ENCODE measurements at places on chromosomes 13 and 19.

DNA sequence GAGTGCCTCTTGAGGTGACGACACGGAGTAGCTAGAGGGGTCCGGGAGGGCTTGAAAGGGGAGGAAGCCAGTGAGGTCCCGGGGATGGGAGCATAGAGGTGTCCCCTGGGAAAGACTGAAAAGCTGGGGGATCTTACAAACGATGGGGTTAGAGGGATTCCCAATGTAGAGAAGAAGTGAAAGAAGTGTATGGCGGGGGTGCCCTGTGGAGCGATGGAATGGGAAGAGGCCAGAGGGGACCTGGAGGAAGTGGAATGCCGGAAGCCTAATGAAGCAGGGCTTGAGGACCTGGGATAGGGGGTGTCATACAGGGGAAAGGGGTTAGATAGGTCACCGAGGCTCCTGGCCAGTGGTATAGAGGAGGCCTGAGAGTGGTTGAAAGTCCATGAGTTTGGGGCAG lies 580 bp downstream of the AP2A1 start:
- DNase-seq = no peak

DNA sequence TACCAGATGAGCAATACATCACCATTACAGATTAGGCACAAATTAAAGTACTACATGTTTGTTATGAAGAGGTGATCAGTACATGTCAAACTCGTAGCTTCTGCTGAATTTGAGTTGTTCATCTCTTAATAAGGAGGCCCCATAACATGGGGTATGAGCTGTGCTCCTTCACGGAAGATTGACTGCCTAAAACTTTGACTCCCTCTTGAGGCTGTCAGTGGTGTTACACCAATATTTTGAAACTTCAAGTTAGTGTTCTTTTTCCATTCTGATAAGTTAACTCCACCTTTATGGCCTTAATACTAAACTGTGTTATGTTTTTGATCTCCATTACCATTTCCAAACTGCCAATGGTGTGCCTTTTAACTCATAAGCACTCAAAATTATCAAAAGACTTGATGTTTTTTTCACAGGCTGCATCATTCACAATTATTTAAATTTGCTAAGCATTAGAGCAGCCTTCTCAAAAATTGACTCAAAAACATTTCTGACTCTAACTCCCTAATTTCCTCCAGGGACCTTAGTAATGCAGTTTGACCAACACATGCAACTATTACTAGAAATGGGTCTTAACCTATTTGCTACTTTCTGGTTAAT lies 1591.5 kb downstream of the PCDH9 start:
- DNase-seq = no peak

- no peak for DNase-seq
These were observed 3.9 kb downstream of the MIDN start for GRCh38 chr19:1252221-1252820.

DNA sequence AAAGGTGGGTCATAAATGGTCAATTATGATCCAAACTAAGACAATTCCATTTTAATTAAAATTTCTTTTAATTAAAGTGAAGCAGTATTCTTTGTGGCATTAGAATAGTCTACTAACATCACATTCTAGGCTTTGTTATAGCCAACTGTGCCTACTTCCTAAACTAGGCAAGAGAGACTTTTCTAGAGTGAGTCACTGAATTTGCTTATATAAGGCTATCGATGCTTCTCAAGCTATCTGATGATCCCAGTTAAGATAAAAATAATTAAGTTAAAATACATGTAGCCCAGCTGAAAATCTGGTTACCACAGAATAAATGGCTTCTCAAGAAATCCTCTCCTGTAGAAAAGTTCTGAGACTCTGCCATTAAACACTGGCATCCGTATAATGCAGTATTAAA lies 12.5 kb downstream of the ANKRD10 start:
- DNase-seq = no peak

DNA sequence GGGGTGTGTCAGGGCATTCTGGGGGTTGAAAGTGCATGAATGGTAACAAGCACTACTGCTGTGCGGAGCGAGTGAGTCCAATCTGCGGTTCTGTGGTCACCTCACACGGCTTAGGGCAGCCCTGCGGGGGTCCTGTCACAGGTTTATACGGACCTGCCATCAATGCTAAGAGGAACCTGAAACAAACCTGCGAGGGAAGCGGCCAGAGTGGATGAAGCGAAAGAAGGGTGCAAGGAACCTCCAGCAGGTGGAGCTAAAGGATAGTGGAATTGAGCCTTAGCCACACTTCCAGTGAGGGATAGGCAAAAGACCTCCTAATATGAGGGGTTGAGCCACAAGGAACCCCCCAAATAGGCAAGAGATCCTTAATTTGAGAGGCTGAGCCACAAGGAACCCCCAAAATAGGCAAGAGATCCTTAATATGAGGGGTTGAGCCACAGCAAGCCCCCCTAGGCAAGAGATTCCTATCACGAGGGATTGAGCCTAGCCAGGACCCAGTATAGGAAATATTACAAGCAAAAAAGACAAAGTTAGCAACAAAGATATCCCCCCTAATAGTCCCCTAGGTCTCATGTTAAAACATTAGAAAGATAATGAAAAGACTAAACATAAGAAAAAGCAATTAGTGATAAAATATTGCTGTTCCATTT lies 6.3 kb upstream of the ZNF69 start:
- DNase-seq = peak; percentile 28

GRCh38 chr13:46647512-46648065 lies 94.6 kb downstream of the LRCH1 start:
- no peak for DNase-seq

DNA sequence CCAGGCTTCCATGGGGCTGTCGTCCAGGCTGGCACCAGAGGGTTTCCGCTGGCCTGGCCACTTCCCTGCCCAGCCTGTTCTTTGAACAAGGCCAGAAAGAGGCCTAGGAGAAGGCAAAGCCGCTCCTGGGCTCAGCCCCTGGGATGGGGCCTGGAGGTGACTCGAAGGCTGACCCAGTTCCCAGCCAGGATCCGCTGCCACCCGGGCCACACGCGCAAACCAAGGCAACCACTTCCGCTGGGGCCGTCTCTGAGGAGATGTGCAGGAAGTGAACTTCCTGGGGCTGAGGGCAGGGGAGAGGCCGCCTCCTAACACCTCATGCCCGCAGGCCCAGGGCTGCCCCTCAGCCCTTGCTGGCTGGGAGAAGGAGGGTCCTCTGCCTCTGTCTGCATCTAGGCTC lies 15.2 kb downstream of the PLEKHF1 start:
- DNase-seq = peak; percentile 76

DNA sequence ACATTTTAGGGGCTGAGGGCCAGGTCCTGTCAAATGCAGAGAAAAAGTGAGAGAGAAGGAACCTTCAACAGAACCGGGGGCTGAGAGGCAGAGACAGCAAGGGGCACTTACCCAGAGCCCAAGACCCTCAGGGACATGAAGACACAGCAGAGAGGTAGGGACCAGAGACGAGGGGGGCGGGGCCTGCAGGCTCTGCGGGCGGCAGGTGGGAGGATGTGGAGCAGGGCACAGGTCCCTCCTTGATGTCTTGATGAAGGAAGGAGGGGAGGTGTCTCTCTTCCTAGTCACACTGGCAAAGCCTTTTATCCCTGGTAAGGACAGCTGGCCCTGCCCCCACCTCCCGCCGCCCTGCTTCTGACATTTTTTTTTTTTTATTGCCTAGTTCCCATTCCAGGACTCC lies at the start of gene KLK14:
Gene KLK14 (minus strand): TSS at position 277 of the 400 bp plus-strand sequence. CDS start 273 bp downstream, at position 4.
- no peak for DNase-seq

GRCh38 chr19:40464059-40465024 lies 1.2 kb downstream of the BLVRB start:
- peak; percentile 47 for DNase-seq

DNA sequence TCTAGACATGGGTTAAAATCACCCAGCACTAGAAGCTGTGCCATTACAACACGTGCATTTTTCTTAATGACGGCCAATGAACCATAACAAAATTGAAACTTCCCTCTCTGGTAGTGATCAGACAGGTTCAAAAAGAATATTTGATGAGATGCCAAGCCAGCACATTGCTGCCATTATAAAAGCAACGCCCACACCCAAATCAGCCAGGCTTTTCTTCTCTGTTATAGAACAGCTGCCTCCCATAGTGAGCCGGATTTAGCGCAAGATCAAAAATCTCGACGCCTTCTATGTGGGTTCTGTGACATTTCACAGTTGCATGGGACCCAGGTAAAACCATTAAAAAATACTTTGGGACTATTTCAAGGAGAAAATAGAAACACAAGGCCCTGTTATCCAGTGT lies 1158.0 kb downstream of the EFNB2 start:
- DNase-seq = no peak

DNA sequence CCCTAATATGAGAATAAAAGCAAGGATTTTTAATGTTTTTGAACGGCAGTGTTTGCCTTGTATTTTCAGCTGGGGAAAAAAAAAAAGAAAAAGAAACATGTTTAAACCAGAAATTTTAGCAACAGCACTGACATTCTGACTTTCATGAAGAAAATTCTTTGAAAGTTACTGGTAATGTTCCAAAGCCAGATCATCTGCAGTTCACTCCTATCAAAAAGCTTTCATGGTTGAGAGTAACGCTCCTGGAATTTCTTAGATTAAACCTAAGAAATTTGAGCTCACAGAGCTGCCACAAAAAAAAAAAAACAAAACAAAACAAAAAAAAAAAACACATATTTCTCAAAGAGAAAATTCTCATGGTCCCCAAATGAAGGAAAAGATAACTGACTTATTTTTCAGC lies 1106.7 kb downstream of the EFNB2 start:
- no peak for DNase-seq

DNA sequence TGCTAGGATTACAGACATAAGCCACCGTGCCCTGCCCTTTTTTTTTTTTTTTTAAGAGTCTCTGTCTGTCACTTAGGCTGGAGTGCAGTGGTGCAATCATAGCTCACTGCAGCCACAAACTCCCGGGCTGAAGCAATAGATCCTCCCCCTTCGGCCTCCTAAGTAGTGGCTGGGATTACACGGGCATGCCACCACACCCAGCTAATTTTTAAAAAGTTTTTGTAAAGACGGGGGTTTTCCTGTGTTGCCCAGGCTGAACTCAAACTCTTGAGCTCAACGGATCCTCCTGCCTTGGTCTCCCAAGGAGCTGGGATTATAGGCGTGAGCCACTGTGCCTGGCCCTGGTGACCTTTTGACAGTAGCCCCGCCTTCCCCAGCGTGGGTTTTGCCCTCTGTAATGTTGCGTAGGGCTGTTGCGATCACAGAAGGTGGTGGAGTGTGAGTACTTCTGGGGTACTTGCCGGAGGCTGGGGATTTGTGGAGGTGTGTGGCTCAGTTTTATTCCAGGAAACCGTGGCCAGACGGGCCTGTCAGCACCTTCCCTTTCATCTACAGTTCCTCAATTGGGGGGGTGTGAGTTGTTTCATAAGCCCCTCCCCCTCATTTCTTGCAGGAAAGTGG lies 11.6 kb upstream of the RETN start:
- peak; percentile 39 for DNase-seq

DNA sequence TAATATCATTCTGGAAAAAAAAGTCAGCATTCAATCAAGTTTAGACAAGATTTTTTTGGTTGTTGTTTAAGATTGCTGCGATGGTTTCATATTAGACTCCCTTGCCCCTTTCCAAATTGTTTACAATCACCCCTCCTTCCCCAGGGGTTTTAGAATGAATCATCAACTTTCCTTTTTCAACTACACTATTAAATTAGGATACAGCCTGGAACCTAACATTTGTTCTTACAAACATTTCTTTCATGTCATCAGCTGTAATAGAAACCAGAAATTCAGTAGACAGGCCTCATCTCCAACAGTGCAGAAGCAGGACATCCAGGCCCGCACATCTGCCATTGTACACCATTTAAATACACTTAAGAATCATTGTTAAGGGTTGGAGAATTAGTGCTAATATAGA lies 44.4 kb upstream of the WDFY2 start:
- DNase-seq = no peak

- DNase-seq = no peak
These were observed 5.0 kb upstream of the SLC7A9 start for GRCh38 chr19:32874605-32875004.

DNA sequence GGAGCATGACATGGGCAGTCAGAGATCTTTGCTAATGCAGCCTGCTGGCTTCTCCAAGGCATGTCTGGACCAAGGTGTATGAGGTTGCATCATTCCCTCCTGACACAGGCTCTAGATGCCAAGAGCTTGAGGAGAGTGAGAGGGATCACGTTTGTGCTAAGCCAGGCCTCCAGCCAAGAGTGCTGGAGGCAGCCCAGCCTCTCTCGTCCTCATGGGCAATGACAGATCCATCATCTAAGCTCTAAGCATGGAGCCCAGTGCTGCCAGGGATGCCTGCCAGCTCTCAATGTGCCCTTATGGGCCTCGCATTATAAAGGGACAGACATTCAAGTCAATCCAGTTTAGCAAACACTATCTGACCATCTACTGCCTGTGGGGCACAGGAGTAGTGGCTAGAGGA lies 136.3 kb upstream of the VSTM2B start:
- DNase-seq = no peak

DNA sequence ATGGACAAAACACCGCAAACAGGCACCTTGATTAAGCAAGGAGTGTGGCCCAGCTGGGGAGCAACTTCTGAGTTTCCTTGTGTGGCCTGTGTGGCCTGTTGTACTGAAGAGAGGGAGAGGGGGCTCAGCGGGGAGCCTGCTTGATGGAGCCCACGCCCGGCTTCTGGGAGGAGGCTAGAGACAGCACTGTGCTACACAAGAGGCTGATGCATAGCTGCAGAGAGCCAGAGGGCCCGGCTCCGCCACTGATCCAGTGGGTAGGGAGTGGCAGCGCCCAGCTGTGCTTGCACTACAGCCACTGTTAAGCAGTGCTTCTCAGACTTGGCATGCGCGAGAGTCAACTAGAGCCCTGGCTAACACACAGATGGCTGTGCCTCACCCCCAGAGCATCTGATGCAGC lies 19.0 kb downstream of the LYL1 start:
- no peak for DNase-seq

- DNase-seq = no peak
These were observed 180.9 kb downstream of the PCCA start for GRCh38 chr13:100269837-100270236.

GRCh38 chr19:6590258-6590826 lies 608 bp downstream of the CD70 start:
- DNase-seq = no peak

DNA sequence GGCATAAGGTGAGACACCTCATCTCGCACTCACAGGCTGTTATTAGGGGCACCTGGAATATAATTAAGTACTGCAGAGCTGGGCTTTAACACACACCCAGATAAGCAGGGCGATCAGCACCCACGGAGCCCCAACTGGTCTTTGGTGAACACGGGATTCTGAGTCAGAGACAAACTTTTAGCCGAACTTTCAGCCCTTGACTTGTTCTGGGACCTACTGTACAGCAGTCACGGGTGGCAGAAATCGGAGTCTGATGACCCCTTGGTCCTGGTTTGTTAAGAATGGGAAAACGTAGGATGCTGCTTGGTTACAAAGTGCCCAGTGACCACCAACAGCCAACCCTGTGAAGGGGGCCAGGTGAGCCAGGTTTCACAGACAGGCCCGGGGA lies 9.0 kb downstream of the SH3GL1 start:
- no peak for DNase-seq

All from stimulated activated CD4-positive, alpha-beta T cell treated with anti-CD3 and anti-CD28 coated beads, Interleukin-15, amount 100 ng/mL, for 48 hours (primary cell).